ENCODE measurements at places on chromosomes 2 and 18. TPM values are rescaled to one million over a fixed set of nuclear protein-coding genes. Genes with fewer than 3 reads are reported as not detected.

The C18orf32 gene
- total RNA-seq, result 47.9 TPM

The KCNG2 gene
- not detected for total RNA-seq

The CNTNAP5 gene
- total RNA-seq, result not detected

The LIPT1 gene
- 10.3 TPM for total RNA-seq

The ITGAV gene
- 52.0 TPM for total RNA-seq

The EPC2 gene
- total RNA-seq, result 34.1 TPM

The TXNDC2 gene
- 0.23 TPM for total RNA-seq

The VWA3B gene
- 0.36 TPM for total RNA-seq

The COLEC12 gene
- 106 TPM for total RNA-seq

The RSAD2 gene
- 1.2 TPM for total RNA-seq

The LMAN1 gene
- 62.4 TPM for total RNA-seq

All from motor neuron (in vitro differentiated cells).